AG20443 (cell line): ENCODE measurements at places on chromosomes 7 and 10.

DNA sequence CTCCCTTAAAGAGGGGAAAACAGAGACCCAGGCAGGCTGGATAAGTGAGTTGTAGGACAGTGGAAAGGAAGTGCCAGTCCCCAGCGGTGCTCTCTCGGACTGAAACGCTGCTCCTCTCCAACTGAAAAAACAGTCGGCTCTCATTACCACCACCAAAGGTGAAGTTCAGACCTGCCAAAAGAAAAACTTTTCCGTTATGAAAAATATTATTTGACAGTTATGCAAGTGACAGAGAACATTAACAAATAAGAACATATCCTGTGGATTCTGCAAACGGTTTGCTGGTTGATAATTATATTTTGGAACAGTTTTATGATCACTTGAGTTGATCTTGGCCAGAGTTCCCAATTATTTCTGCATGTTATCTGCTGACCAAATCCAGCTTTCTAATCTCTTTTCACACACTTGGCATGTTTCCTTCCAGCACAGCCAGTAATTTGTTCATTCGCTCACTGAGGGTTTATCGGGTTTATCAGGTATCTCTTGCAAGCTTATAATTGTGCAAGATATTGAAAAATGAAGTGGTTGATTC is 82.6 kb downstream of the PTPRE start:
- no peak for DNase-seq

DNA sequence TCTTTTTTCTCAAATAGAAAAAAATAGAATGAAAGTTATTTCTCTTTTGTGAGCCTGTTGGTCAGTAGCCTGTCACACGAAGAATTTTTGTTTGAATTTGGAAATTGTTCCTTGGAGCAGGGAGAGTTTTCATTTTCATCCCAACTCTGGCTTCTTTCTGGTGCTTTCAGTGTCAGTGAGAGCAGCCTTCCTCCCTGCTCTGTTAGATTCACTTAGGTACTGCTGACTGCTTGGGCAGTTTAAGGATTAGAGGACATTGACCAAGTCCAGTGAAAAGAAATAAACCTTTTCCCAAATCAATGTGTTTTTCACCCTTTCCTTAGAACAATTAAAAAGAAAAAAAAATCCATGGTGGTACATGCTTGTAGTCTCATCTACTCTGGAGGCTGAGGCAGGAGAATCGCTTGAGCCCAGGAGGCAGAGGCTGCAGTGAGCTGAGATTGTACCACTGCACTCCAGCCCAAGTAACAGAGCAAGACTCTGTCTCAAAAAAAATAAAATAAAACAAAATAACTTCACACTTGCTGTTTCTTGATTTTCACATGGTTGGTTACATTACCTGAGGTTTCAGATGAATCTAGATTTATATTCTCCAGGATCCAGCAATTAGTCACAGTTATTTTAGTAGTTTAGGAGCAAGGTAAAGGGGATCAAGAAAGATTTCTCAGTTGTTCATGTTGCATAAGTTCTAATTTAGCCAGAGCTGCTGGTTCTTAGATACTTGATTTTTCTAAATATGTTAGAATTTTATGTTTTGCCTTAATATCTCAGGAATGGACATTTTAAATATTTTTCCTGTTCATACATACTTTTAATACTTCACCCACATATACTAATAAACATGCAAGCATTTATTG is 63.1 kb downstream of the ZNRF2 start:
- DNase-seq, result no peak

- no peak for DNase-seq
Measured at GRCh38 chr10:44950326-44951225, 9.0 kb upstream of the RASSF4 start.

GRCh38 chr7:154927624-154928125 is 75.2 kb downstream of the PAXIP1 start:
- peak; percentile 60 for DNase-seq

GRCh38 chr10:130464426-130464825 is 328.2 kb downstream of the GLRX3 start:
- no peak for DNase-seq

- DNase-seq, result no peak
Measured at GRCh38 chr7:8089036-8089780, 120.6 kb downstream of the GLCCI1 start.

DNA sequence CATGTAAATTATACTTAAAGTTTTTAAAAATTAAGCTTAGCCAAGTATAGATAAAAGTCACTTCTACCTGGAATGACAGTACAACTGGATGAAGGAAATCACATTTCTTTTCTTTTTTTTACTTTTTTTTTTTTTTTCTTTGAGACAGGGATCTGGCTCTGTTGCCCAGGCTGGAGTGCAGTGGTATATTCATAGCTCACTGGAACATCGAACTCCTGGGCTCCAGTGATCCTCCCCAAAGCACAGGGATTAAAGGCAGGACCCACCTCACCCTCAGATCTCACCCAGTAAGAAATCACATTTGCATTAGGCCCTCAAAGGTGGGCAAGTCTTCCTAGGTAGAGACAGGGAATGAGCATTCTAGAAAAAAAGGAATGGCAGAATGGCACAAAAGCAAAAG is 69.5 kb upstream of the C1GALT1 start:
- no peak for DNase-seq

DNA sequence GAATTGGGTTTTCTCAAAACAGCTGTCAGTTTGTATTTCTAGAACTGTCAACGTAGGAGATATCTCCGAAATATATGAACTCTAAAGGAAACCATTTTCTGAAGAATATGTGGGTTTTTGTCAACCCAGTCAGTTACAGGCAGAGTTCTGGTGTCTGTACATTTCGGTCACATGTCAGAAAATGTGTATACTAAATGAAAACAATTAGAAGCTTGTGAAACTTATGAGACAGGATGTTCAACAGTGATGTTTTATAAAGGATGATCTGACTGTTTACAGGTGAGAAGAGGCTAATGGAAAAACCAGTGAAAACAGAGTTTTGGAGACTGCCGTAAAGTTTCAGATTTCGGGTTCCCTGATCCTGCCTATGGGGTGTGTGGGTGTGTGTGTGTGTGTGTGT is 6.2 kb downstream of the JAZF1 start:
- no peak for DNase-seq

DNA sequence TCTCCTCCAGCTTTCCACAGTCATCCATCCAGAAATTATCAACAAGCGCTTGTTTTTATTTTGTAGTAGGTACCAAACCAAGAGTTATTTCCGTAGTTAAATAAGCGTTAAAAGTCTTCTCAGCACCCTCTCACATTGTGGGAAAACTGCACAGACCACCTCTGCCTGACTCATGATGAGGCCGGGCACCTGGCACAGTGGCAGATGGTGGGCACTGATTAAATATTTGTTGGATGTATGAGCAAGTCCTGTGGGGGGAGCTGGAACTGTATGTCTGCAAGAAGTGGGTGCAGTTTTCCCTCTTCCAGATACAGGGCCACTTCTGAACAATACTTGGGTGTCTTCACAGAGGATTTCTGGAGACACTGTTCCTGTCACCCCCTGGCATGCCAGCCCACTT is 5.3 kb upstream of the REPIN1 start:
- no peak for DNase-seq

- DNase-seq, result peak; percentile 93
Measured at GRCh38 chr10:113073549-113074189, 123.6 kb downstream of the TCF7L2 start.

DNA sequence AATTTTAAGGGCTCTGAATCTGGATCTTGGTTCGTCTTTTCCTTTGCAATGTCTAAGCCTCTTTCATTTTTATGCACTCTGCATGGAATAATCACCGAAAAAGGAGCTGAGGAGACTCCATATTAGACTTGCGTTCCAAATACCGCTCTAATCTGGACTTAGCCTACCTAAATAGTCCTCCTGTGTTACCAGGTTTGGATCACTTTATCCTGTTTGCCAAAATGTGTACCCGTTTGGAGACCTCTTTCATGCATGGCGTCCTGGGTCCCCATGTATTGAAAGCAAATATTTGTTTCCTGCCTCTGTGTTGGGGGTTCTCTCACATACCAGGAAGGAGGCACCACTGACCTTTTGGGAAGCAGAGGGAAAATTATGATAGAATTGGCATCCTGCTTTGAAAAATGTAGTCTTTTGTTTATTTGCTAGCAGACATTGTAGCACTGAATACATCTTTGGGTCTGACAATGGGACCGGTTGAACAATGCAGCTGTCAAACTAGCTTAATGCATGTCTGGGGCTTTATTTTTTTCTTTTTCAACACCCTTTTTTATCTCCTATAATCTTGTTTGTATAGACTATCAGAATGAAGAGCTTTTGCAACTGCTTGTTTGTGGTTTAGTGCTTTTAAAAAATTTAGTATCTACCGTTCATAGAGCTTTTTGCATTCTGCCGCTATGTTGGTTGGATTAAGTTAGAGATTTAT is 11.8 kb upstream of the CELF2 start:
- no peak for DNase-seq

DNA sequence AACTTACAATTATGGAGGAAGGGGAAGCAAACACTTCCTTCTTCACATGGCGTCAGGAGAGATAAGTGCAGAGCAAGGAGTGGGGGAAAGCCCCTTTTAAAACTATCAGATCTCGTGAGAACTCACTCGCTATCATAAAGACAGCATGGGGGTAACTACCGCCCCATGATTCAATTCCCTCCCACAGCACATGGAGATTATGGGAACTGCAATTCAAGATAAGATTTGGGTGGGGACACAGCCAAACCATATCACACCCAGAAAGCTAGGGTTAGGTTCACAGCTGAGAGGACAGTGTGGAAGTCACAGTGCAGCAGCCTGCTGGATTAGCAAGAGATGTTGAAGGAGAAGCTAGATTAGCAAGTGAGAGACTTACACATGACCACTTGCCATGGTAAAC is 81.6 kb downstream of the CRTAC1 start:
- no peak for DNase-seq

DNA sequence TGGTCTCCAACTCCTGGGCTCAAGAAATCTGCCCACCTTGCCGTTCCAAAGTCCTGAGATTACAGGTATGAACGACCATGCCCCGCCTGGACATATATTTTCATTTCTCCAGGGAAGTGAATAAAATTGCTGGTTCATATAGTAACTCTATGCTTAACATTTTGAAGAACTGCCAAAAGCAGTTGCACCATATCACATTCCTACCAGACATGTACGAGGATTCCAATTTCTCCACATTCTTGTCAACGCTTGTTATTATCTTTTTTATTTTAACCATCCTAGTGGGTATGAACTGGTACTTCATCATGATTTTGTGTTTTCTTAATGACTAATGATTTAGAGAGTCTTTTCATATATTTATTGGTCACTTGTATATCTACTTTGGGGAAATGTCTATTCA is 21.9 kb upstream of the CPN1 start:
- DNase-seq, result no peak

DNA sequence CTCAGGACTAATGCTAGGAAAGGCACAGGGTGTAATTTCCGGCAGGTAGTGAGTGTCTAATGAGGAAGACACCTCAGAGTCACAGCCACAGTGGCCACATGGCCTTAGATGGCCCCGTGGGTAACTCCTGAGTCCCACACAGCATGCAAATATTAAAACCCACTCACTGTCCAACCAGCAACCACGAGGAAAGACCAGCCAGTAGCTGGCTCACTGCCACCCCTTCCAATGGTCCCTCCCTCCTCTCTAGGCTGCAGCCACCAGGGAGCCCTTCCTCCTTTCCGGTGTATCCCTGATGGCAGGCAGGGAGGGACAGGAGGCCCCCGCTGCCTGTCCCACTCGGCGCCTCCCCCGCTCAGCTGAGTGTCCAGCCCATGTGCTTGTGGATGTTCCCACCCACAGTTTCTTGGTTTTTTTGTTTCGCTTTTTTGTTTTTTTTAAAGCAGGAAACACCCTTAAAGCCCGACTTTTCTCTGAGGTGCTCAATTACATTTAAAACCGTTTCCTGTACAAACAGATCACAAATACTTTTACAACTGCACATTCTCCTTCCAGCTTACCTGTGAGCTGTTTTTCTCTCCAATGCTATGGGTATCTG is 9.2 kb downstream of the BNIP3 start:
- DNase-seq, result no peak

GRCh38 chr10:119658274-119658673 is 7.1 kb downstream of the BAG3 start:
- DNase-seq, result peak; percentile 93

GRCh38 chr7:140635816-140636215 is 4.8 kb downstream of the DENND2A start:
- DNase-seq, result no peak

- DNase-seq, result no peak
Measured at GRCh38 chr7:43554423-43554822, 28.5 kb upstream of the STK17A start.

GRCh38 chr10:89853781-89854191 is 152.4 kb downstream of the KIF20B start:
- DNase-seq, result no peak

DNA sequence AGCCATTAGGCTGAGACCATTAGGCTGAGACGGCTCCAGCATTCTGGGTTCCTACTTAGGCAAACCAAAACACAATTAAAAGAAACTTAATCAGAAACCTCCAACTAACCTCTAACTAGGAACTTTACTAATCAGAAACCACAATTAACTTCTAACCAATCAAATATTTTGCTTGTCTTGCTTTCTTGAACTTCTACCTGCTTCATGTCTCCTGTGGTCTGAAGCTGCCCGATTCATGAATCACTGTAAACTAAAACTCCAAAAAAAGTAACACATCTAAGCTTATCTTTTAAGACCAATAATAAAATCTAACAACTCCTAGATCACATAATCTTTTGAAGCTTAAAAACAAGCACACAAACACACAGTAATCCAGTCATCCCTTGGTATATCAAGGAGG is 76.1 kb downstream of the PDSS1 start:
- DNase-seq, result no peak

DNA sequence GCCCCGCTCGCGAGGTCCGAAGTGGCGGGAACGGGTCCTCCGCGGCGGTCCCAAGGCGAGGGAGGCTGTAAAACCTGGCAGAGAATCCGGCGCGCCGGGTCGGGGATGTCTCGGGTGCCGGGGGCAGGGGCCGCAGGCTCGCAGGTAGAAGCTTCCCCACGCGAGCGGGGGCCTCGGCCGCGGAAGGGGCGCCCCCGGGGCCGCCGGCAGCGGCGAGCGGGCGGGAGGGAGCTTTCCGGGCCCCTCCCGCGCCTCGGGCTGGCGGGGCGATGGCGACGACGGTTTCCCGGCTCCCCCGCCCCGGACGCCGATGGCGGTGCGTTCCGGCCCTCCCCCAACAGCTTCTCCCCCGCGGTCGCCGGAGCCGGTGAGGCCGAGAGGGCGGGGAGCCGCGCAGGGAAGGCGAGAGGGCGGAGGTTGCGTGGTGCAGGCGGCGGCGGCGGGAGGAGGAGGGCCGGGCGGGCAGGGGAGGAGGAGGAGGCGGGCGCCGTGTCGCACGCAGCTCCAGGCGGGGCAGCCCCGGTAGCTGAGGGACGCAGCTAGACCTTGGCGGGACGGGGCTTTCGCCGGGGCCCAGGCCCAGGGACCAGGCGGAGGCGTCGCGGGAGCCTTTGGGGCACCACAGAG is at the start of gene CUL1:
CUL1 (plus strand) TSS at position 507 of the 627 bp plus-strand sequence. CDS start 31,220 bp downstream, outside the sequence.
- peak; percentile 89 for DNase-seq

DNA sequence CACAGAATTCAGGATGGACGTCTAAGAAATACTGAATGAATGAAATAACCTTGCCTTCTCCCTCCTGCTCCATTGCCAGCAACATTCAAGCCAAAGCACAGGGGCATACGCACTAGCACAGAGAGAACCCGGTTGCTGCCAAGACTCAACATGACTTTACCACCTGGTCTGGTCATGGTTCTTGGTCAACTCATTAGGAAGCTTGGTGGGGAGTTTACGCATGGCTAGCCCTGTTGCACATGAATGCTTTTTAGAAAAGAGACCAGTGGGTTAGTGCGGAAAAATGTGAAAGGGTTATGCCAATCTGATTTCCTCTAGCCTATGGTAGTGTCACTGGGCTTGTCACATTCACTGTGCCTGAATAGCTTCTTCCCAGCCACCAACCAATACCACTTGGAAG is 187.6 kb upstream of the NEBL start:
- no peak for DNase-seq

GRCh38 chr10:66695046-66695445 is 230.8 kb upstream of the LRRTM3 start:
- DNase-seq, result no peak

- DNase-seq, result no peak
Measured at GRCh38 chr10:35555962-35556930, 48.9 kb upstream of the GJD4 start.
